ENCODE measurements at places on chromosomes 5 and 9.

GRCh38 chr9:120922404-120923195 lies 4.0 kb downstream of the TRAF1 start:
- DNase-seq = no peak

DNA sequence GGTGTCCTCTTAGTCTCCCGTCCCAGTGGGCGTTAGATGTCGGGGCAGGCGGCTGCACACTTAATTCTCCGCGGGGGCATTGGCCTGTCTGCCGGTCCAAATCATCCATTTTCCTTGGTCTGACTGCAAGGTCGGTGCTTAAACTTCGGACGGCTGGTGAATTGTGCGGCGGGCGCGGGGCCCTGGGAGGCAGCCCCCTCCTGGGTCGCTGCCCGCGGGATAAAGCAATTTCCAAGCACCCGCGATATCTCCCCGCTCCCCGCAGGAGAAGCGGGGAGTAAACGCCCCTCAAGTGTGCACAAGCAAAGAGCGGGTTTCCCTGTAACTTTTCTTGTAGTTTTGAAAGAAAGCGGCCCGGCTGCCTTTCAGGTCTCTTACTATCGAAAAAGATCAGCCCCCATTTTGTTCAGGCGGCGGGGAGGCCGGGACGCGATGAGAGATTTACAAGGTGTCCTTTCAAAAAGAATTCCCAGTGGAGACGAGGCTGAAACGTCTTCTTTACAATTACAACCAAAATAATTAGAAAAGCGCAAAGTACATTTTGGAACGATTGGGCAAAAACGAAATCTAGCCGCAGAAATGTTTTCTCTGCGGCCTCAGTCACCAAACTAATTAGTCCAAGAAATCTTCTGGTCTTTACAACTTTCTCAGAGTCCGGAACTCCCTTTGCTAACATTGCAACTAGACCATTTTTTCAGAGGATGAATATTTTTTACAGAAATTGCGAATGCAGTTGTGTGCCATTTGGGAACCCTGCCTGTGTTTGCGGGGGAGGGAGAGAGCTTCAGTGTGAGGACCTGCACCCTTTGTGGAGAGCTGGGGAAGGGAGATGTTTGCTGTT lies 1.8 kb downstream of the IRX1 start:
- DNase-seq = no peak

GRCh38 chr5:158530115-158530514 lies 569.6 kb downstream of the EBF1 start:
- DNase-seq = no peak

GRCh38 chr5:177367323-177367848 lies 9.7 kb downstream of the RGS14 start:
- DNase-seq = no peak

DNA sequence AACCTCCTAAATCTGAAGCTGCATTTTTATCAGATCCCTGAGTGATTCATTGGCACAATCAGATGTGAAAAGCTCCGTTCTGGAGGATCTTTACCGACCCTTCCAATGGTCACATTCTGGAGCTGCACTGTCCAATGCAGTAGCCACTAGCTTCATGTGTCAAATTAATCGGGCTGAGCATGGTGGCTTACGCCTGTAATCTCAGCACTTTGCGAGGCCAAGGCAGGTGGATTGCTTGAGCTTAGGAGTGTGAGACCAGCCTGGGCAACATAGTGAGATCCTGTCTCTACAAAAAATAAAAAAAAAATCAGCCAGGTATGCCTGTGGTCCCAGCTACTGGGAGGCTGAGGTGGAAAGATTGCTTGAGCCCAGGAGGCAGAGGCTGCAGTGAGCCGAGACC lies 3.7 kb downstream of the IL17B start:
- no peak for DNase-seq

- no peak for DNase-seq
These were observed 27.9 kb downstream of the USP20 start for GRCh38 chr9:129863059-129863690.

GRCh38 chr5:141874262-141874964 lies 3.8 kb downstream of the PCDH1 start:
- DNase-seq = no peak

GRCh38 chr9:111662576-111663300 lies 1.3 kb downstream of the GNG10 start:
- no peak for DNase-seq

DNA sequence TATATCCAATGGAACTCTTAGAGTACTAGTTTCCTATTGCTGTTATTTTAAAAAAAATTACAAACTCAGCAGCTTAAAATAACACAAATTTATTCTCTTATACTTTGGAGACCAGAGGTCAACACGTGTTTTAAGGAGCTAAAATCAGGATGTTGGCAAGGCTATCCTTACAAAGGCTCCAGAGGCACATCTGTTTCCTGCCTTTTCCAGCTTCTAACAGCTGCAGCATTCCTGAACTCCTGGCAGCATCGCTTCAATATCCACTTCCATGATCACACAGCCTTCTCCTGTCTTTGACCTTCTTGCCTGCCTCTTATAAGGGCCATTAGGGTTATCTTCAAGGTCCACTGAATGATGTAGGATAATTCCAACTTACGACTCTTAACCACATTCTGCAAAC lies 92.2 kb upstream of the CCNG1 start:
- DNase-seq = no peak

- DNase-seq = no peak
These were observed 176.4 kb downstream of the FGF18 start for GRCh38 chr5:171595801-171596231.

DNA sequence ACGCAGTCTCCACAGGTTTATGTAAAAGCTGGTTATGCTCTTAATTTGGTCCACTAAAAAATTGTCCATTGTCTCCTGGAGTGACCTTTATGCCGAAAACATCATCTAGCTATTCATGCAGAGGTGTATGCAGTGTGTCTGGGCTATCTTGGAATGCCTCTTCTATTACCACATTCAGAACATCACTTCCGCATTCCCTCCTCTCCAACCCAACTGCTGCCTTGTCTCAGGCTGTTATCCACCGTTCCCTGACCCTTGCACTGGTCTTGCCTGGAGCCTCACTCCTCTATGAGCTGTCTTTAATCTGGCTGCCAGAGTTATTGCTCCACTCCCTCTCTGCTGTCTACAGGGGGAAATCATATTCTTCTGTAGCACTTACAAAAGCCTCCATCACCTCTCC lies 214.1 kb upstream of the ANKRD55 start:
- no peak for DNase-seq

GRCh38 chr5:15550502-15551112 lies 50.6 kb downstream of the FBXL7 start:
- no peak for DNase-seq

DNA sequence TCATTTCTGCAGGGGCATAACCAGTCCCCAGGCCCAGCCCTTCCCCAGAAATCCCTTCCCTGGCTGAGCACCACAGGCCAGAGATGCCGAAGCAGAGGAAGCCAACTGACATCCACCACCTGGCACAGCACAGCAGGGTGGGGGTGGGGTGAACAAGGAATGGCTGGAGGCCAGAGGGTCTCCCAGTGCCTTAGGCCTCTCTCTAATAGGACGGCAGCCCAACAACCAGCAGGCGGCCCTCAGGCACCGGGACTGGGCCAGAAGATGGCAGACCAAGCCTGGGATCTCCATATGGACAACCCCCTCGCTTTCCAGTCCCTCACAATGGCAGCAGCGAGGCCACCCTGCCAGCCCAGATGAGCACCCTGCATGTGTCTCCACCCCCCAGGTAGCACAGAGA lies 13.2 kb downstream of the PDLIM4 start:
- DNase-seq = no peak

- no peak for DNase-seq
These were observed 209.0 kb downstream of the TTLL11 start for GRCh38 chr9:121884057-121884541.

DNA sequence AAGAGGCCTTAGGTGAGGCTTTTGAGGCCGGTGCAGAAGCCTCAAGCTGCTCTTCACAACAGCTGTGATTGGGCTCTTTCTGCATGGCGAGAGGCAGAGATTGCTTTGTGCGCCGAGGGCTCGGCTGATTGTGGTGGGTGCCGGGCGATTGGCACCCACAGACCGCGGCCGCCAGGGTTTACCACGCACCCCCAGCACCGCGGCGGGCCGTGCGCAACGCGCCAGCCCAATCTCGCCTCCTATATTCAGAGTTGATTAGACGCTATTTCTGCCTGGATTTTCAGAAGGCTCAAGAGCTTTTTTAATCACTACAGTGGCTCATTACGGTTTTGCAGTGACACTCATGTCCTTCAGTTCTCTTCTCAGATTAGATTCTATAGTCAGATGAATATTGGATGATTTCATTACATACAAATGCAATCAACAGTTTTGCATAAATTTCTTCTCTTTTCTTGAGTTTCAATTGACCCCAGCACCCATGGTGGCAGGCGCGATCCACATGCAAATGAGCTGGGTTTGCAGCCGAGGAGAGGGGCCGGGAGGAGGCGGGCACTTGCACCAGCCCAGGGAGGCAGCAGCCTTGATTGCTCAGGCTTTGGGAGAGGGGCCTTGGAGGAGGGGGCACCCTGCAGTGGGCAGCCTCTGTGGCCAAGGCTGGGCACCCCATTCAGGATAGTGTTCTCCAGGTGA lies 33.8 kb upstream of the PTGS1 start:
- DNase-seq = no peak

DNA sequence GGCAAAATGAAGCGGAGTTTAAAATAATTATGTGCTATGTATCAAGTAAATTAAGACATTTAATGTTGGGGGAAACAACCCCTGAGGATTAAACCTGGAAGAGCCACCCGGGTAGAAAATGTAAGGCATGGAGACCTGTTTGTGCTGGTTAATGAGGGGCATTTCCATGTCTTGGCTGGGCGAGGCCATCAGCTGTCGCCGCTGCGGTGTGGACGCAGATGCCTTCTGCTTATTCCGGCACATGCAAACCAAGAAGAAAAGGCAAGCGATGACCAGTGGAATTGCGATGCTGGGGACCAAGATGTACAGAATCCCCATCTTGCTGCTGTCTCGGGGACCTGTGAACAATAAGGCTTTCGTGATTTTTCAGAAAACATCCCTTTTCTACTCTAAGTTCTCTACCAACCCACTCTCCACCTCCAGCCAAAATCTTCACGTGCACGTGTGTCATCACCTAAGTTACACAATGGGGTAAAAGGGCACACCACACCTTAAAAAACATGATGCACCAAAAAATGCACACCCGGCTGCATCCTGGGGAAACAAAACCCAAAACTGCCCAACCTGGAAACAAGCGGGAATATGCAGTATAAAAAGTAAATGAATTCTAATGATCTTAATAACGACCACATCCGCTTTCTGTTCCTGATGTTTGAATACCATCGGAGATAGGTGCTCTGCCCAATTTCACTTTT lies 223.5 kb downstream of the ROR2 start:
- no peak for DNase-seq

DNA sequence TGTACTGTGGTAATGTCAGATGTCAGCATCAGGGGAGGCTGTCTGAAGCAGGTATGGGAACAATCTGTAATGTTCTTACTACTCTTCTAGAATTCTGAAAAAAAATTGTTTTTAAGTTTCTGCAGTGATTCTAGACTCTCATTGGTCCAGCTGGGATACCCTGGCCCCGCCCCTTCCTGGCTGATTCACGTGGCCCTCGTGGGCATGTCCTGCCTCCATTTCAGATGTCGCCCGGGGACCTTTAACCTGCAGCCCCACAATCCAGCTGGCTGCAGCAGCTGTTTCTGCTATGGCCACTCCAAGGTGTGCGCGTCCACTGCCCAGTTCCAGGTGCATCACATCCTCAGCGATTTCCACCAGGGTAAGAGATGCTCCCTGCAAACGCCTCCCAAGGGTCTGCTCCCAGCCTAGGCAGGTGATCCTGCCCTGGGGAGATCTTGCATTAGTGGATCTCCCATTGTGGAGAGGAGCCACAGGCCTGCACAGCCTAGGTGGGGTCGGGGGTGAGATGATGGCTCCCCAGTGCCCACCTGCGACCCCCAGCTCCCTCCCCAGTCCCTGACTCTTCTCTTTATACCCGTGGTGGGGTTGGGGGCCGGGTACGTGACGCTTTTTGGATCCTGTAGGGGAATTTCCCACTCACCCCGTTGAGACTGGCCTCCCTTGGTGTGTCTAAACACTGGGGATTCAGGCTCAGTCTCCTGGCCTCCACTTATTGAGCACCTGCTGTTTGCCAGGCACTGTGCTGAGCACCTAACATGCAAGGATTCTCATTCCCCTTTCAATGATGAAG lies 36.5 kb downstream of the LAMC3 start:
- DNase-seq = no peak

GRCh38 chr5:74310997-74311930 lies 329.3 kb downstream of the ENC1 start:
- DNase-seq = no peak

DNA sequence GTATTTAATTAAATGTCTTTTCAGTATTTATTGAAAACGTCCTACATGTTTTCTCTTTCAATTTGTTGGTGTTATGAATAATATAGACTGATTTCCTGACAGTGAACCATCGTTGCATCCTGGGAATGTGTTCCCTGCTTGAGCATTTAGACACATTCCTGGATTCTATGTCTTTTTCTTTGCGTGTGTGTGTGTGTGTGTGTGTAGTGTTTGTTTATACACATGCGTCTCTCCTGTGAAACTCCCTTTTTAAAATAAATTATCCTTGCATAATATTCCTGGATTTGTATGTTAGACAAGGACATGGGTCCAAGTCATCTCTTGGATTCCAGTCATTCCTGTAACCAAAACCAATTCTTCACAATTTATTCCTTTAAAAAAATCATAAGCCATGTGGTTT lies 153.4 kb downstream of the HSPA4 start:
- no peak for DNase-seq

GRCh38 chr9:96361668-96362067 lies 21.8 kb downstream of the SLC35D2 start:
- no peak for DNase-seq

- no peak for DNase-seq
These were observed 99.8 kb upstream of the CACNA1B start for GRCh38 chr9:137777761-137778160.

DNA sequence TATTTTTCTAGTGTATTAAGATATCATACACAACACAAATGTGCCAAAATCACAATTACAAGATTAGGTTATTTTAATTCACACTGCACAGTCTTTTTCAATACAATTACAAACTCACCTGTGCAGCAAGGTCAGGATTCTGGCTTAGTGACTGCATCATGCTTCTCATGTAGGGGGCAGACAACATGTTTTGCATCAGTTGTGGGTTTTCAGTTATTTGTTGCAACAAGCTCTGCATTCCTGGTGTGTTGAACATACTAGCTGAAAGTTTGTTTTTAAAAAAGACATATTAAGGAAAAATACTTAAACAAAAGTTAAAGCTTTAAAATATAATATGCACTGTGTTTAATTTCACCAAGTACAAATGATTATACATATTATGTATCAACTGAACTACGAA lies 38.7 kb downstream of the UBQLN1 start:
- DNase-seq = no peak

DNA sequence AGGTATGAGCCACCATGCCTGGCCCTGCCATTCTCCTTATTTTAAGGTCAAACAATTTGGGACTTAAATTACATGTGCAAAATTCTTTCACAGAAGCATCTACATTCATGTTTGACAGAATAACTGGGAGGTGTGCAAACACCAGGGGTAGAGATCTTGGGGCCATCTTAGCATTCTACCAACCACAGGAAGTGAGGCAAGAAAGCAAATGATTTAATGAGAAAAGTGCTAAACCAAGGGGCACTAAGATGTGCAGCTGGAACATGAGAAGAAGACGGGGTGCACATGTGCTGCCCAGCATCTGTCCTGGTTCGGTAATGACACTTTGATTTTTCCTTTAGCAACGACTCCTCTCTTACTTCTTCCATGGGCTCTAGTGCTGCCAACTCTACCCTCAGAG lies 1.2 kb upstream of the F12 start:
- DNase-seq = no peak

GRCh38 chr9:3900673-3901318 lies 375.0 kb upstream of the RFX3 start:
- no peak for DNase-seq
